DMS153 (cell line): ENCODE measurements at places on chromosomes 4 and X.

DNA sequence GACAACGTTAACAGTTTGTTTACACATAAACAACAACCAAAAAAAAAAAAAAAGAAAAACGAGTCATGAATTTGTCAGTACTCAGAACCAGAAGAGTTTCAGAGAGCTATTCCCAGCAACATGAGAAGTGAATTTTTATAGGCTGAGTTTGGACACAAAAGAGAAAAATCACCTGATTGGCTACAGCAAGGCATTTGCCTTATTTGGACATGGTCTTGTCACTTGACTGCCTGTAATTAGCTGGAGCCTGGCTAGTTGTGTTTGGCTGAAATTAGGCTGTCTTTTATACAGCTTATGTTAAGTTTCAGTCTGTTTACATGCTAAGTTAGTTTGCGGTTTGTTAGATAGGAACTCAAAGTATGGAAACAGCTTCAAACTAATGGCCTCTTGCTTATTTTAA lies 880 bp upstream of the TEX13A start:
- DNase-seq: no peak

DNA sequence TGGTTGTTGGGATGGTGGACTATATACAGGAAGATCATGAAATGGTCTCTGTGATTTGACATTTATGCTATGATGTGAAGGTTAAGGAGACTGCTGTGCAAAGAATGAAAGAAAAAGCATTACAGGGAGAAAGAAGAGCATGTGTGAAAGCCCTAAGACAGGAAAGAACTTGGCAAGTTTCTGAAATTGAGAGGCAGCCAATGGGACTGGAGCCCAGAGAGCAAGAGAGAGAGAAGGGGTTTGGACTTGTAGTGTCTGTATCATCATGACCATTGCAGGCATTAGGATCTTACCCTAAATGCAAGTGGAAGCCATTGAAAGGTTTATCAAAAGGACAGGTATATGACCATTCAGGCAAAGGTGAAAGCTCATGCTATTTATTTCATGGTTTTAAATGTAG lies 147.1 kb downstream of the NAA11 start:
- no peak for DNase-seq

DNA sequence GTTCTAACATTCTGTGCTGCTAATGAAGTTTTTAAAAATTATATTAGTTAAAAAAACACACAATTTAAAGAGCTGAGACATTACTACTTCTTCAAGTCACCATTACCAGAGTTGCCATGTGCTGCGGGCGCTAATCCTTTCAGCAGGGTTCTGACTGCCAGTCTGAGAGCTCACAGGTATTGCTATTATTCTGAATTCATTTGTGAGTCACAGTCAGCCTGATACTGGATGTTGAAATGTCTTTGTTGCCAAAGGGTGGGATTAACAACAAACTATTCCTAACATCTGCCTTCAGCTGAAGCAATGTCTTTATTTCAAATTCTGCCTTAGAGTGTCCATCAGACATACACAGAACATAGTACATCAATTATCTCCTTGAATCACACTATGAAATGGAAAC lies 197.1 kb upstream of the FGF13 start:
- no peak for DNase-seq

DNA sequence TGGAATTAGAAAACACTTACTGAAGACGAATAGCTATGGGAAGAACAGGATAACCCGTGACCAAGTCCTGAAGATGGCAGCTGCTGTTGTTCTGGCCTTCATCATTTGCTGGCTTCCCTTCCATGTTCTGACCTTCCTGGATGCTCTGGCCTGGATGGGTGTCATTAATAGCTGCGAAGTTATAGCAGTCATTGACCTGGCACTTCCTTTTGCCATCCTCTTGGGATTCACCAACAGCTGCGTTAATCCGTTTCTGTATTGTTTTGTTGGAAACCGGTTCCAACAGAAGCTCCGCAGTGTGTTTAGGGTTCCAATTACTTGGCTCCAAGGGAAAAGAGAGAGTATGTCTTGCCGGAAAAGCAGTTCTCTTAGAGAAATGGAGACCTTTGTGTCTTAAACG lies 2.4 kb downstream of the AGTR2 start:
- peak; percentile 17 for DNase-seq

DNA sequence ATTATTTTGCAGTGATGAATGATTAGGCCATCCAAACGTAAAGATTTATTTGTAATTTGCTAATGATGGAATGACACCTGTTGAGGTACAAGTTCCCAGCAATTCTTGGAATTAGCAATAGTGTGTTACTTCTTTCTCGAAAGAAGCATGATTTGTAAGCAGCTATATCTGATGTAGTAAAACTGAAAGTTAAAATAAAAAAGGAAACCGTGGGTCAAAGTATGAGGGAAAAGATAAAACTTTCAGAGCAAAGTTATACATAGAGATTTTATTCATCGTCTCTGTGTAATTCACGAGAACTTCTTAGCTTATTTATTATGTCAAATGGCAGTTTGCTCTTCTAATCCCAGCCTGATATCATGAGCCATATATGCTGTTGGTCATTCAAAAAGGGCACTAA lies 59.0 kb downstream of the NFKB1 start:
- no peak for DNase-seq

DNA sequence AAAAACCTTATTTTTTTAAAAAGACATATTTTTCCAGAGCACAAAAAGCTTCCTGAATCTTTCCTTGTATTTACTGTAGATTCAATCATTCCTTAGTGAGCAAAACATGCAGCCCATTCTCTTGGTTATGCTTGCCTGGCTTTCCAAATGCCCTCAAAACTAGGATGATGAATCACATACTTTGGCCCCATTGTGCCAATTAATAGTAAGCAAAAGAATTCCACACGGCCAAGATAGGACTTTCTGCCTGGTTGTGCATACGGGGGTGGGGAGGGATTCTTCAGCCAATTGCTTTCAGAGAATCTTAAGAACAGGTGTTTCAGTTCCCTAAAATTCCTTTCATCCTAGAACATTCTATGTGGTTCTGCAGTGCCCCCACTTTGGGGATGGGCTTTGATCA lies 7.0 kb downstream of the RAI2 start:
- no peak for DNase-seq

- peak; percentile 65 for DNase-seq
Observed at GRCh38 chr4:79864500-79865200, 208.4 kb downstream of the ANTXR2 start.

DNA sequence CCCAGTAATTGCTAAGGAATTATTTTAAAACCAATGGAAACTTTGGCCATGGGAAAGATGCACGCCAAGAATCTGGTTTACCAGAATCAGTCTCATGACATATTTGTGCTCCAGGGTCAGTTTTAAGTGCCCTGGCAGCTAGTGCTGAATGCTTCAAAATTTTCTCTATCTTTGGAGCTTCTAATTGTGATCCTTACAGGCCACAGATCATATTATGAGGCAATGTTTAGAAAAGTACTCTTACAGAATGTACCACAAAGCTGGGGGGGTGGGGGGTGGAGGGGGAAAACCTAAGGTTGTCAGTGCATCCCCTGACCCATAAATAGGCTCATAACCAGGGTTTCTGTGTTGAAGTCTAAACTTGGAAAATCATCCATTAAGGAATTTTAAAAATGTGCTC lies 514.5 kb downstream of the INPP4B start:
- no peak for DNase-seq

GRCh38 chr4:30836231-30836630 lies 116.1 kb downstream of the PCDH7 start:
- DNase-seq: no peak

- no peak for DNase-seq
Observed at GRCh38 chrX:121165930-121166359, 118.5 kb downstream of the GLUD2 start.

- DNase-seq: no peak
Observed at GRCh38 chrX:37599729-37600128, 28.3 kb downstream of the LANCL3 start.

- no peak for DNase-seq
Observed at GRCh38 chrX:119266364-119266995, 30.4 kb downstream of the PGRMC1 start.

DNA sequence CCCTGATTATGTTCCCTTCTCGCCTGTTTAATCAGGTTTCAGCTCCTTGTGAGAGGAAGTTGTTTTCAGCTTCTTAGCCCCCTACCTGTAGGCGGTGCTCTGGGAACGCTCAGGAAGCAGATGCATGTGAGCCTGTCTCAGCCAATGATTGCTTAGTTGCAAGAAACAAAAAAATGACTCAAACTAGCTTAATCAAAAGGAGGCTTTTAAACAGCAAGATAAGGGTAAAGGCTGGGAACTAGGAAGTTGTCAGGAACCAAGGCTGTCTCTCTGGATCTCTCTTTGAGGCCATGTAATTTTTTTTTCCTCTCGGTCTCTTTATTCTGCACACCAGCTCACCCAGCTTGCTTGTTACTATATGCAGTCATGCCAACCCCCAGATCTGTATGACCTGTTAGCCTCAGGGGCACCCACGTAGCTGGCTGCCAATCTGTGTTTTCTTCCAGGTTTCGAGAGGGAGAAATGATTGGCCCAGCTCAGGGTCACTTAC lies 109.1 kb downstream of the PTTG2 start:
- no peak for DNase-seq

- no peak for DNase-seq
Observed at GRCh38 chrX:46279925-46280313, 265.3 kb downstream of the ZNF674 start.

DNA sequence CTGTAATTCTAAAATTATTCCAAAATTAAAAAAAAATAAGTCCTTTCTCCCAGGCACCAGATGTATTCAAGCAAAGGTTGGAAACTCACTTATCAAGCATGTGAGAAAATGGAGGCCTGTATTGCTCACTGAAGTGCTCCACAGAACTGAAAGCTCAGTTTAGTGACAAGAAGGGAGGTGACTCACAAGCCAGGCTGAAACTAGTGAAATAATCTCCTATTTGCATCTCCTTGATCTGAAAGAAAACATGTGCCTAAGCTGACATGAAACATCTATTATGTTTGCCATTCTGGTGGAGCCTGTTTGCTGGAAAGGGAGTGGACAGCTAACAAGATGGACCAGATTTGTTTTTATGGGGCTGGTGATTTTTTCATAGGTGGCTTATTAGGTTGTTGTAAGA lies 54.0 kb upstream of the AMELX start:
- DNase-seq: no peak

DNA sequence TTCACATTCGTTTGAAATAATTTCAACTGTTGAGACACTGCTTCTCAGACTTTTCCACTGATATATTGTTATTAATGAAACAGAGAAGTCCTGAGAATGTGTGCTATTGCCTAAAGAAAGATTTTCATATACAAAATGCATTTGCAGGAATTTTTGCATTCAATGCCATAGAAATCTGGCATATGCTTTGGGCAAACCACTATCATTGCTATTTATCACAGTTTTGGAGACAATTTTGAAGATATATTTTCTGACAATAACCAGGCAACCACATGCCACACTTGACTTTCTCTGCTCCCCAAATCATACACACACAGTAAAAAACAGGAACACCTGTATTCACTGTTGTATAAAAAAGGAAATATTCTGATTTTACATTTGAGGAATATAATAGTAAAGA lies 1303.7 kb upstream of the IGFBP7 start:
- DNase-seq: no peak

DNA sequence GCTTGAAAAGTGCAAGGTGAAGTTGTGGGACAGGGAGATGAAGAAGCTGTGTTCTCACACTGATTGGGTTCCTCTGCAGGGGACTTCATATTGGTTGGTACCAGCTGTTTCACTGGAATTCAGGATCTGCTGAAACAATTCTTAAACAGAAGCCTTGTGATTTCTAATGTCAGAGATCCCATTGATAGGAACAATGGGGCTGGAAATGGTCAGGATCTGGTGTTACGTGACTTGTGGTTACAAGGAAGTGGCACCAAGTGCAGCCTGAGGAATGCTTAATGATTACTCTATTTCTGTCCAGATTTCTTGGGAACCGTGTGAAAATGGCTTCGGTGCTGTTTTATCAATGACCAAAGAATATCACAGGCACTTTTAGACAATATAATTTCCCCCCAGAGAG lies 68.1 kb downstream of the MOSPD2 start:
- no peak for DNase-seq

DNA sequence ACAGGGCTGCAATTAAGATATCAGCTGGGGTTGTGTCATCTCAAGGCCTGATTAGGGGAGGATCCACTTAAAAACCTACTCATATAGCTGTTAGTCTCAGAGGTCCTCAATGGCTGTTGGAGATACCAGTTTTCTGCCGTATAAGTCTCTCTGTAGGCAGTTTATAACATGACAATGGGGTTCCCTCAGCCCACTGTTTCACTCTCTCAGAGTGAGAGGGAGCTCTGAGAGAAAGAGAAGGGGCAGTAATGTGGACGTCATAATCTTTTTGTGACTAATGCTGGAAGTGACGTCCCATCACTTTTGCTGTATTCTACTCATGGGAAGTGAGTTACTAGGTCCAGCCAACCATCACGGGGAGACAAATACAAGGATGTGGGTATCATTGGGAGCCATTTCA lies 70.3 kb downstream of the STIM2 start:
- DNase-seq: no peak

DNA sequence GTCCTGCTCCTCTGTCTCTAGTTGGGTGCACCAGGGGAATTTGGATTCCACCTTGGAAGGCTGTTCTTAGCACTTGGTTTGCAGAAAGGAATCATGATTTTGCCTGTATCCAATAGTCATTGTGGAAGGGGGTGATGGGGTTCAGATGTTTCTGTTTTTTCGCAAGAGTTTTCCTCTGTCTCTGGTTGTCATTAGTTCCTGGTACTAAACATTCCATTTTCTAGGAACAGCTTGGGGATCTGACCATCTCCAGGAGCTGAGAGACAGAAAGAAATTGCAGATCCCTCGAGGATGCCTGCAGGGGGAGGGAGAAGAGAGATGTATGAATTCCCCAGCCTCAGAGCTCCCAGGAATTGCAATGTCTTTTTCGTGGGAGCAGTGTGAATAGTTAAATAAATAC lies 70.9 kb downstream of the CYTL1 start:
- no peak for DNase-seq

GRCh38 chrX:153321381-153322124 lies at the start of gene PNMA6F:
PNMA6F (minus strand) TSS chrX:153321767; CDS start chrX:153320674, 1,093 bp downstream.
- DNase-seq: no peak

GRCh38 chr4:90543419-90544170 lies 416.4 kb downstream of the CCSER1 start:
- DNase-seq: no peak

DNA sequence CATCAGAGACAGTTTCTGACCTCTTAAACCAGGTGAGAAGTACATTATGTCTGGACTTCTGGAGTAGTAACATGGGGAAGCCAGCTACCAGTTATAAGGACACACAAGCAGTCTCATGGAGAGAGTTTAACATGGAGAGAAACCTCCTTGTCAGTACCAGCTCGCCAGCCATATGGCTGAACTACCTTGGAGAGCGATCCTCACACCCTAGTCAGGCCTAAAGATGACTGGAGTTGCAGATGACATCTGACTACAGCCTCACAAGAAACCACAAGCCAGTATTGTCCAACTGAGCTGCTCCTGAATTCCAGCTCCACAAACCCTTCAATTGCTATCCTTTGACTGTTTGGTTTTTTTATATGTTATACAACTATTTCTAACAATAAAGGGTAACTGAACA lies 49.8 kb downstream of the PDHA2 start:
- no peak for DNase-seq

- DNase-seq: no peak
Observed at GRCh38 chr4:114264452-114264851, 285.0 kb upstream of the ARSJ start.
